ENCODE measurements at places on chromosomes 6 and 20. TPM values are rescaled to one million over a fixed set of nuclear protein-coding genes. Genes with fewer than 3 reads are reported as not detected.

Gene BHLHE23
- not detected for total RNA-seq

DNA sequence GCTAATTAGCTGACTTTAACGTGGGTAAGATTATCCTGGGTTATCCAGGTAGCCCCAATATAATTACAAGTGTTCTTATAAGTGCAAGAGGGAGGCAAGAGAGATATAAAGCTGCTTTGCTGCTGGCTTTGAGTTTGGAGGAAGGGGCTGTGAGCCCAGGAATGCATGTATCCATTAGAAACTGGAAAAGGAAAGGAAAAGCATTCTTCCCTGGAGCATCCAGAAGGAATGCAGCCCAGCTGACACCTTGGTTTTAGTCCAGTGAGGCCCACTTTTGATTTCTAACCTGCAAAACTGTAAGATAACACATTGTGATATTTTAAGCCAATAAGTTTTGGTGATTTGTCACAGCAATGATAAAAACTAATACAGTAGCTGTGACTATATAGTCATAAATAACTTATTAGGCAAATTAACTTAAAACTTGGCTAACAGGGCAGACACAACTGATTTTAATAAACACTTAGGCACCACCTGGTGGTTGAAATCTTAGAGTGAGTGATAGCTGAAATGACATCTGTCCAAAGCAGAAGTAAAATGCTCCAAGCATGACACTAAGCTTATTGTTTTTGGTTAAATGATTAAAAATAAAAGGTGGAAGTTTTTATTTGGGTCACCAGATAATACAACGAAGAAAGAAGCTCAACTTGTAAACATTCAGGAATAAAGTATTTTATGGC is 35.6 kb downstream of the ADGRF4 start:
- DNase-seq: no peak

Gene DNAAF9
- 35.0 TPM for total RNA-seq

DNA sequence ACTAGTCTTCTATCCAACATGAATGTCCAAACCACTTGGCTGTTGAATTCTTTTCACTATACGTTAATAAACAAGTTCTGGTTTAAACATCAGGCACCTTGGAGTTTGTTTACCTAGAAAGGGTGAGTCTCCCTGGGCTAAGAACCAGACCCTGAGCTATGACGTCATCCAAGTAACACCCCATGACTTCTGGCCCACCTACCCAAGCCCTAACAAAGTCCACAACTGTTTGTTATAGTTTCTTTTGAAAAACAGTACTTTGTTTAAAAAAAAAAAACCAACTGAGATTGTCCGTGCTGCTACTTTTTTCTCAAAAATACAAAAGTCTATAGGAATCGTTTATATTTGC is 146.9 kb upstream of the BEND6 start:
- DNase-seq: no peak

- no peak for DNase-seq
These were observed 83.4 kb downstream of the TXNDC5 start for GRCh38 chr6:7827142-7827541.

All from sciatic nerve (tissue), 2 donors.